Naive thymus-derived CD4-positive, alpha-beta T cell (primary cell): ENCODE measurements at places on chromosomes 11 and 22.
A peak's percentile ranks its signal among the peaks of the same experiment; 100 is the strongest.

DNA sequence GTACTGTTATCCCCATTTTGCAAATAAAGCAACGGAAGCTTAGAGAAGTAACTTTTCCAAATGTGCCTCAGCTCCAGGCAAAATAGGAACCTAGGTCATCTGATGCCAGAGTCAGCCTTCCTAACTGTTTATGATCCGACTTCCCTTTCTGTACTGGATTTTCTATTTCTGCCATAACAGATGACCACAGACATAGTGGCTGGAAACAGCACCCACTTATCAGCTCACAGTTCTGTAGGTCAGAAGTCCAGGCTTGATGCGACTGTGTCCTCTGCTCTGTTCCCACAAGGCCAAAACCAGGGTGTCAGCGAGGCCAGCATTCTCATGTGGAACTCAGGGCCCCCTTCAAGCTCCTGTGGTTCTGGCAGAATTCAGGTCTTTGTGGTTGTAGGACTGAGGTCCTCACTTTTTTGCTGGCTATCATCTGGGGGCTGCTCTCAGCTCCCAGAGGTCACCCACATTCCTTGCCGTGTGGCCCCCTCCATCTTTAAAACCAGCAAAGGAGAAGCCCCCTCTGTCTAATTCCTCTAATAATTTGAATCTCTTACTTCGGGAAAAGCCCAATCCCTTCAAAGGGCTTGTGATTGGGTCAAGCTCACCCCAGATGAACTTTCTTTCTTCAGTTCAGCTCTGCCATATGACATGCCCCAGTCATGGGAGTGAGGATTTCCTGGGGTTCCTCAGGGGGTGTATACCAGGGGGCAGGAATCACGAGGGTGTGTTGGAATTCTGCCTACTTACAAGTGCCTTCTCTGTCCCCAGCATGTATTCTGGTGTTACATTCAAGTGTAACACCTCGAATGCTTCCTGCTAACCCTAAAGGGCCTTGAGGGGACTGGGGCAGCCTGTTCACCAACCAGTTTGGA is 15.3 kb downstream of the KCNJ5 start:
- DNase-seq = no peak
- H3K4me3 ChIP-seq = peak overlapping the region; percentile 62
- no peak overlapping the region for H3K27ac ChIP-seq

GRCh38 chr11:131037873-131038272 is 121.6 kb upstream of the SNX19 start:
- H3K36me3 ChIP-seq = no peaks in the 10 kb centered on the region
- no peaks in the 10 kb centered on the region for H3K4me1 ChIP-seq
- no peaks in the 10 kb centered on the region for H3K27me3 ChIP-seq
- H3K4me3 ChIP-seq = no peak overlapping the region
- H3K27ac ChIP-seq = no peak overlapping the region
- no peak for DNase-seq

DNA sequence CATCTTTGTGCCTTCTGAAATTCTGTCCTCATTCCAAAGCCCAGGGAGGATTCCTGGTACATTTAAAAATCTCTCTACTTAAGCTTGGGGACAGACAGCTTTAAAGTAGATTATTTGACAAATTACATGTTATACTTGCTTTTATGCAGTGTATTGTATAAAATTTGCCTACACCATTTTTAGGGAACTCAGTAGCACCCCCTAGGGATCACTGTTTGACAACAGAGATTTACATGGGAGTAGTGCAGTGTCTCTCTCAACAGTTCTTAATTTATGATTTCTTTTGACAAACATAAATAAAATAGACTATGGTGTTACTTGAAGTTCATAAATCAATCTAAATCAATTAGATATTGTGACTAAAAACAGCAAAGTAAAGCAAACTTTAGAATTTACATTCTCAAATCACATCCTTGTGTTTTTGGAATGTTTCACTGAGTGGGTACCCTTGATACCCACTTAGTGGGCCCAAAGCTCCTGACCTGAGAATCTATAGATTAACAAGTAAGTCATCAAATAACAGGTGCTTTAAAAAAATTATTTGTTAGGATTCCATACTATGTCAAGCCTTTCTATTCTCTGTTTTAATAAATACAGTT is 428.8 kb downstream of the DYNC2H1 start:
- DNase-seq = no peak
- H3K27ac ChIP-seq = no peak overlapping the region
- H3K4me1 ChIP-seq = no peaks in the 10 kb centered on the region
- no peak overlapping the region for H3K4me3 ChIP-seq

DNA sequence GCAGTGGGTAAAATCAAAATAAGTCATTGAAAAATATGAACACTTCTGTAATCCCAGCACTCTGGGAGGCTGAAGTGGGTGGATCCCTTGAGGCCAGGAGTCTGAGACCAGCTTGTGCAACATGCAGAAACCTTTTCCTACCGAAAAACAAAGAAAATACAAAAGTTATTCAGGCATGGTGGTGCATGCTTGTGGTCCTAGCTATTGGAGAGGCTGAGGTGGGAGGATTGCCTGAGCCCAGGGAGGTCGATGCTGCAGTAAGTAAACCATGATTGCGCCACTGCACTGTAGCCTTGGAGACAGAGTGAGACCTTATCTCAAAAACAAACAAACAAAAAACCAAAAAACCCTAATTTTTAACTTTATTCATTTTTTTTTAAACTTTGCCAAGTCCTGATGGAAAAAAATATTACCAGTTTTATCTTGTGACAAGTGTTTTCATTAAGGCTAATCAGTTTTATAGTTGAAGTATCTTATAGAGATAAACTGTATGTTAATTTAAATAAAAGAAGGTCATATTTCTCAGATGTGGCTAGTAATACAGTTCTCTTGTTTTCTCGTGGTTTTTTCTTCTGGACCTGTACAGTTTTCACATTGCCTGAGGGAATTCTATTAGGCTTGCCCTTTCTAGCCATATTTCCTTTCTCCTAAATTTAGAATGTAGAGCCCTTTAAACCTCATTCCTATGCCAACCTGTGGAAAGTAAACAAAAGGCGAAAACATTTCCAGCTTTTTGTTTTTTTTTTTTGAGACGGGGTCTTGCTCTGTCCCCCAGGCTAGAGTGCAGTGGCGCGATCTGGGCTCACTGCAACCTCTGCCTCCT is 9.4 kb downstream of the HIPK3 start:
- H3K27me3 ChIP-seq = no peaks in the 10 kb centered on the region
- no peak overlapping the region for H3K4me3 ChIP-seq
- DNase-seq = no peak
- no peaks in the 10 kb centered on the region for H3K36me3 ChIP-seq
- no peak overlapping the region for H3K27ac ChIP-seq

DNA sequence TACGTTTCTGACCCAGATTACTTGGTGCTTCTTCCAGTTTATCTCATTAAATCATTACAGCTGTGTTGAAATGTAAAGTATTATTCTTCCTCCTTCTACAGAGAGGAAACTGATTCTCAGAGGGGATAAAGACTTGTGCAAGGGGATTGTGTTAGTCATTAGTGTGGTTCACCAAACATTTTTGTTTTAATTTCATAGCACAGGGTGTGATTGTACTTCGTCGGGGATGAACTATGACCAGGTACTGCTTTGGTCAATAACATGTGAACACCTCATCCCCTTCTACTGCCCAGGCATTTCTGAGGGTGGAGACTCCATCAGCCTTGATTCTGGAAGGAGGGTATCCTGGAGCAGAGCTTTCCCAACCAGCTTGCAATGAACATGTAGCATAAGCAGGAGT is 120.2 kb upstream of the ALX4 start:
- H3K4me1 ChIP-seq = no peaks in the 10 kb centered on the region
- no peak overlapping the region for H3K4me3 ChIP-seq
- H3K27ac ChIP-seq = no peak overlapping the region
- no peaks in the 10 kb centered on the region for H3K36me3 ChIP-seq
- DNase-seq = no peak

GRCh38 chr11:25910086-25910485 is 421.8 kb upstream of the ANO3 start:
- H3K27me3 ChIP-seq = no peaks in the 10 kb centered on the region
- H3K4me3 ChIP-seq = no peak overlapping the region
- no peaks in the 10 kb centered on the region for H3K4me1 ChIP-seq

- no peak for DNase-seq
- H3K27me3 ChIP-seq = peaks cover 2% of the 10 kb centered on the region
- no peaks in the 10 kb centered on the region for H3K4me1 ChIP-seq
- H3K36me3 ChIP-seq = no peaks in the 10 kb centered on the region
- H3K4me3 ChIP-seq = no peak overlapping the region
- no peak overlapping the region for H3K27ac ChIP-seq
Measured at GRCh38 chr11:75200051-75200450, 40.5 kb upstream of the TPBGL start.

DNA sequence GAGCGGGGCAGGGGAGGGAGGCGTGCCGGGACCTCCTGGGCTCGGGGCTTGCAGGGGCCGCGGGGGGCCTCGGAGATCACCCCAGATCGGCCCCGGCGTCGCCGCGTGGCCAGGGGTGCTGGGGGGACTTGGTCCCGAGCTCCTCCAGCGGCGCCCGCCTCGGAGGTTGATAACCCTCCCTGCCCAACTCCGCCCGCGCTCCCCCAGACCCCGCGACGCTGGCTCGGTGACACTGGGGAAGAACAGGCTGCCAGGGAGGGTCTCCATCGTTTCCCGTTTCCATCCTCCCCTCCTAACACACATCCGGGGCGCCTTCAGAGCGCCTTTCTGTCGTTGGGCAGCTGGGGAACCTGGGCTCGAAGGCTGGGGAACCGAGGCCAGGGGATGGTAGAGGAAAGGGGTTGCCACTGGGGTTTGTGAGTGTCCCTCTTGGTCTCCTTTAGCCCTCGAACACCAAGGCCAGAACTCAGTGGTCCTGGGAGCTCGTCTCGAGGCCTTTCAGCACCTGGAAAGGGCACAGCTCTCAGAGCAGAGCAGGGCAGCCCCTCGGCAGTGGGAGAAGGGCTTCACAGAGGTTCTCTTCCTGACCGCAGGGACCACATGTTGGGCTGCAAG is 431 bp downstream of the SLC37A2 start:
- H3K4me3 ChIP-seq = peak overlapping the region; percentile 58
- DNase-seq = no peak
- no peaks in the 10 kb centered on the region for H3K36me3 ChIP-seq
- peaks cover 4% of the 10 kb centered on the region for H3K4me1 ChIP-seq
- H3K27me3 ChIP-seq = peaks cover 10% of the 10 kb centered on the region
- no peak overlapping the region for H3K27ac ChIP-seq

- H3K36me3 ChIP-seq = no peaks in the 10 kb centered on the region
- no peaks in the 10 kb centered on the region for H3K27me3 ChIP-seq
- no peak overlapping the region for H3K4me3 ChIP-seq
- no peak for DNase-seq
- no peaks in the 10 kb centered on the region for H3K4me1 ChIP-seq
- no peak overlapping the region for H3K27ac ChIP-seq
Measured at GRCh38 chr22:28711820-28712777, 29.5 kb downstream of the CHEK2 start.

DNA sequence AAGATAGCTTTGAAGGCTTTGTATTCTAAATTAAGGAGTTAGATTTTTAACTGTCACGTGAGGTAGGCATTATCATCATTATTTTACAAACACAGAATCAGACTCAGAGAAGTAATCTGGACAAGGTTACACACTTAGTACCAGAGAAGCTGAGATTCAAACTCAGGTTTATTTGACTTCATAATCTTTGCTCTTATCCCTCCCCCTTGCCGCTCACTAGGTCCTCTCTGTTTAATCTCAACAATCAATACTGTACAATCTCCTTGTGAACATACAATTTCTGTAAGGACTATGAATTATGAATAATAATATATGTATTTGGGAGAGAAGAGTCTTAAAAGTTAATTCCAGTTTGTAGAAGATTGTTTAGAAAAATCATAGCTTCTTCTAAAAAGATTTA is 5.2 kb upstream of the DNAJB7 start:
- H3K4me1 ChIP-seq = no peaks in the 10 kb centered on the region
- no peak overlapping the region for H3K27ac ChIP-seq
- H3K4me3 ChIP-seq = no peak overlapping the region

DNA sequence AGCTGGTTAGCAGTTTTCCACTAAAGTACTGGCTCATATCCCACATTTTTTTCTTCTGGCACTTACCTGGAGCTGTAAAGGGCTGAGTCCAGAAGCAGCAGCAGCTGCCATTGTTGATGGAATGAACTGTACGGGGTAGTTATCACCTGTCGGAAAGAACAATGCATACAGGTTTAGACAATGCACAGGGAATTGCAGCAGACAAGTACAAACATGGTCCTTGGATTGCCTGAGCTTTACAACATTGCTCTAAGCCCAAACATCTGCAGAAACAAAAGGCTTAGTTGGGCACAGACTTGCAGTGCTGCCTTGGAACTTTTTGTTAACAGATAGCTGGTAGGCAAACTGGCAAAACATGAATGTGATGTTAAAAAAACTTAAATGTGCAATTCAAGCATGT is 258.8 kb downstream of the SOX6 start:
- no peak overlapping the region for H3K4me3 ChIP-seq
- no peak overlapping the region for H3K27ac ChIP-seq
- H3K36me3 ChIP-seq = no peaks in the 10 kb centered on the region
- DNase-seq = no peak

DNA sequence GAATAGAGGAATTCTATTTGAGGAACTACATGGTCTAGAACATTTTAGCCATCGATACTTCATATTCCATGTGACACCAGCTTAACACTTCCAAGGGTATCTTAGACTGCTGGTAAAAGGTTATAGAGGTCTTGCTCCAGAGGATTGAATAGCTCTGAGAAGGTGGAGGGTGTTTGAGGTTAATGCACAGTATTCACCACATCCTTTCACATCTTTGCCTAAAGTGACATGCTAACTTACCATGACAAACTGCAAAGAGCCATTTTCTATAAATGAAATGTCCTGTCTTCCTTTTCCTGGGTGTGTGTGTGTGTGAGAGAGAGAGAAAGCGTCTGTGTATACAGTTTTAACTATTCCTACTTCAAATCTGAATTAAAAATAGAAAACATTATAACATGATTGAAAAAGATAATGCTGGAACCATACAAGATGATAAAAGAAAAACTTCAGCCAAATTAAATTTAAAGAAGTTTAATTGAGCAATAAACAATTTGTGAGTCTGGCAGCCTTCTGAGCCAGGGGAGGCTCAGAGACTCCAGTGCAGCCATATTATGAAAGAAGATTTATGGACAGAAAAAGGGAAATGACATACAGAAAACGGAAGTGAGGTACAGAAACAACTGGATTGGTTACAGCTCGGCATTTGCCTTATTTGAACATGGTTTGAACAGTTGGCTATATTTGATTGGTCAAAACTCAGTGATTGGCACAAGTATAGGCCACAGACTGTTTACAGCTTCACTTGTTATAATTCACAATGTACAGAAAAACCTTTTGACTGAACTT is 320.9 kb upstream of the CCDC179 start:
- H3K4me1 ChIP-seq = no peaks in the 10 kb centered on the region
- H3K27ac ChIP-seq = no peak overlapping the region
- H3K27me3 ChIP-seq = no peaks in the 10 kb centered on the region
- H3K4me3 ChIP-seq = no peak overlapping the region
- H3K36me3 ChIP-seq = no peaks in the 10 kb centered on the region
- no peak for DNase-seq
